Bone marrow (tissue), 2 donors: ENCODE measurements at places on chromosomes 5 and 9.

- DNase-seq = no peak
Measured at GRCh38 chr5:53490747-53491146, 10.3 kb downstream of the FST start.

DNA sequence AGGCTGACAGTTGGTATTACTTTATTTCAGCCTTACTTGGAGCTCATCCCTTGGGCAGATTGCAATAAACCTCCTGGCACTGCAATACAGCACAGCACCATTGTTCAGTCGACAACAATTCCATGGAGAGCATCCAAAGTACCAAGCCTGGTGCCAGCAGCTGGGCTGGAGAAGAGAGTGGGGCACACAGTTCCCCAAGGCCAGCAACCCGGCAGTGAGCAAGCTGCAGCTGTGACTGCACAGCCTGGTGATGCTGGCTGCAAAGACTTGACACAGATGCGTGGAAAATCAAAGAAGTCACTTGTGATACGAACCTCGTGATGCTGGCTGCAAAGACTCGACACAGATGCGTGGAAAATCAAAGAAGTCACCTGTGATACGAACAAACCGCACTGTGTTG is 125.4 kb downstream of the ATPSCKMT start:
- DNase-seq = no peak

GRCh38 chr9:71761938-71762353 is 6.4 kb downstream of the CEMIP2 start:
- DNase-seq = no peak

DNA sequence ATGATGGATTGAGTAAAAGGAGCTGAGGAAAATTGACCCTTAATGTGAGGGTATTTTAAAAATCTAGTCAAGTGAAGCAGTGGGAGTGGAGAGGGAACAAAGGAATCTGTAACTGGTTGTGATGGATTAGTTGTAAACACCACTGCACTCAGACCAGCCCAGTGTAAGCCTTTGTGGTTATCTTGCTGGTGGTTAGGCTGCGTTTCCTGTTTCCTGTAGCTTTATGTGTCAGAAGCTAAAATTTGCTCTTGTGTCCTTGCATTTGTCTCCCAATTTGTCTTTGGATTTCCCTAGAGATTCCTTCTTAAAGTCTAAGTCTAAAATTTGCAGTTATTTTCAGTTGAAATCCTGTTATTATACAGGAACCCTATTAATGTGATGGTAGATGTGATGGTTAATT is 6.3 kb downstream of the IFNA21 start:
- no peak for DNase-seq

DNA sequence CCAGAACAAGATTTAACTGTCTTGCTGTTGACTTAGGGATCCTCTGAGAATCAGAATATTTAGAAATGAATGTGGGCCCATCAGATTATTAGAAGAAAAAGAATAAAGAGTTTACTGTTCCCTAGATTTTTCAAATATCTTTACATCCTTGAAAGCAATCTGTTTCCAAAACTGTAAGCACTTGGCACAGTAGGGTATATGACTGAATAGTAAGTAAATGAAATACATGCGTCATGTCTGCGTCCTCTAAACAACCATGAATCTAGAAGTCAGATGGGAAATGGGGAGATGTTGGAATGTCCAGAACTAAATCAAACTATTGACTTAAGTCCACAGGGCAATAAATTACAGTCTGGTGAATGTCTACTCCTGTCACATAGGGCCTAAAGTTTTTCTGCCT is 26.1 kb downstream of the TTC23L start:
- DNase-seq = no peak

GRCh38 chr9:29928072-29928471 is 2354.8 kb upstream of the C9orf72 start:
- no peak for DNase-seq

DNA sequence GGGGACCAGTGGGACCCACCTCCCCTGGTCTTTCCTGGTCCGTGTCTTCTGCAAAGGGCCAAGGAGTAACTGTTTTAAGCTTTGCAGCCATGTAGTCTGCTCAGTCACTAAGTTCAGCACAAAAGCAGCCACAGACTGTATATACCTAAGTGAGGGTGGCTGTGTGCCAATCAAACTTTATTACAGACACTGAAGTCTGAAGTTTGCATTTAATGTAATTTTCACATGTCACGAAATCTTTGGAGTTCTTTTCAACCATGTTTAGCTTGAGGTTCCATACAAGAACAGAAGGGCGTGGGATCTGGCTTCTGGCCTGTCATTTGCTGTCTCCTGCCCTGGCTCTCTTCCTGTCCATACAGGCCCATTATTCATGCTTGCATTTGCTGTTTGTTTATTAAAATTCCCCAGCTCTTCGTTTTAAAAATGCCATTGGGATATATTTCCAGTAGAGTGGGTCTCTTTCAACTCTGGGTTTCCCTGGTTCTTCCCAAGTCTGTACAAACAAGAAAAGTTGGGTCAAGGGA is 64.2 kb upstream of the ECM2 start:
- no peak for DNase-seq

DNA sequence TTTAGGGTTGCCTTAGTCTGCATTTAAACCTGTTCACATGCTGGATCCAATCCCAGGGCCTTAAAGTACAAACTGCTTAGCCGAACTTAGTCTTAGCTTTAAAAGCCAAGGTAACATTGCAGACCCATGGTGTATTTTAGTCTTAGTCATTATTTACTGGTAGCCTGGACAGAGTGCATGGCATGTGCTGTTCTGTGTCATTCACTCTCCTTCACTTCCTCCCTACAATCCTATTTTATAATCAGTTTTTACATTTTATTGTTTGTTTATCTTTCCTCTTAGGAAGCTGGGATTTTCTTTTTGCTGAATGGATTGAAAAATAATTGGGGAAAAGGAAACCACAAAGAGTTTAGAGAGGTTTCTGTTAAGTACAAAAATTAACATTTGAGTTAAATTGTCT is 29.4 kb upstream of the TAL2 start:
- no peak for DNase-seq

DNA sequence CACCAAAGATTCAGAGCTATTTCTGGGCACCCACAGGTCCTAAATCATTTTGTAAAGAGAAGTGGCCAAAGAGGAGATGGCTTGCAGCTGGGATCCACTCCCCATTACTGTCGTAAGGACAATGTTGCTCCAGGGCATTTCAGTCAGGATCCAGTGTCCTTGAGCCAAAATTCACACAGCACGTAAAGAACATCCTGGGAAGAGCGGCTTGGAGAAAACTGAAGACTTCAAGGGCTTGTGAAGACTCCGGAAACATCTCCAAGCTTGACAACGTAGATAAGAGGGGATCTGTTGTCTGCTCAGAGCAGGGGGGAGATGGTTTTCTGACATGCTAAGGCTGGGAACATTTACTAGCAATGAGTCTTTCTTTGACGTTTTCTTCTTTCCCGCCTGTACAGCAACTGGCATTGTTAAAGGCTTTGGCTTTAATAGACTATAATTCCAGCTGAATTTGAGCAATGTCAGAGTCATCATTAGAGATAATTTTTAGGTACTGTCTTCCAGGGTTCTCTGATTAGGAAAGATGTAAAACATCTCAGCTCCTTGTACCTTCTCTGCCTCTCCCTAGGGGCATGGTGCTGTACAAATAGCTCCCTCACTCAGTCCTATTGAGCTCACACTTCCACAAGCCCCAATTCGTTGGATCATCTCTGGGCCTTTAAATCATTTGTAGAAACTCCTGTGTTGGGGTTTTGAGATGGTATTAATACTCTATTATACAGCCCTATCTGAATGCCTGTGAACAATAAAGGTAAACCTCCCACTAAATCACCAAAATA is 39.7 kb downstream of the EGFLAM start:
- DNase-seq = no peak

GRCh38 chr5:77171141-77171910 is 39.2 kb upstream of the PDE8B start:
- no peak for DNase-seq

- DNase-seq = no peak
Measured at GRCh38 chr9:107290619-107291018, 7.5 kb downstream of the RAD23B start.

- no peak for DNase-seq
Measured at GRCh38 chr5:58241389-58241788, 218.5 kb downstream of the PLK2 start.
